NCI-H2171 (cell line): ENCODE measurements at places on chromosomes 2 and 18.
A peak's percentile ranks its signal among the peaks of the same experiment; 100 is the strongest.

GRCh38 chr2:209209943-209210342 lies 213.9 kb upstream of the MAP2 start:
- no peak for DNase-seq

GRCh38 chr2:85433511-85434089 lies 15.1 kb downstream of the SH2D6 start:
- DNase-seq: peak; percentile 54

- DNase-seq: peak; percentile 29
Measured at GRCh38 chr18:56221195-56222065, 417.0 kb downstream of the TXNL1 start.

- no peak for DNase-seq
Measured at GRCh38 chr2:108345951-108346350, 31.8 kb upstream of the SULT1C4 start.

DNA sequence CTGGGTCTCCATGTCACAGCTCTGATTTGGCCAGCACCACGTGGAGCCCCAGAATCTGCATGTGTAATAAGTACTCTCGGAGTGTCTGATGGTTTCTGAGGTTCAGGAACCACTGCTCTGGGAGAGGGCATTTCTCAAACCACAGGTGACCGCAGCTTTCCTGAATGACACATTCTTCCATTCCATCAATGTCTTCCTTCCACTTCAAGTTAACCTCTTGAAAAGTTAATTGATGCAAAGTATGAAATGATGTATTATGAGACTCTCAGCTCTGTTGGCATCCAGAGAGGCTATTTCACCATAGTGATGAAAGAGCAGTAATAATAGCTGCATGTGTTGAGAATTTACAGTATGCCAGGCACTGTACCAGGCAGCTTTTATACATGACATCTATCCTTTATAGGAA lies 61.3 kb upstream of the CRIM1 start:
- DNase-seq: no peak

- no peak for DNase-seq
Measured at GRCh38 chr2:68770271-68771111, 35.9 kb downstream of the ARHGAP25 start.
